ENCODE measurements at places on chromosomes 6 and 20.

DNA sequence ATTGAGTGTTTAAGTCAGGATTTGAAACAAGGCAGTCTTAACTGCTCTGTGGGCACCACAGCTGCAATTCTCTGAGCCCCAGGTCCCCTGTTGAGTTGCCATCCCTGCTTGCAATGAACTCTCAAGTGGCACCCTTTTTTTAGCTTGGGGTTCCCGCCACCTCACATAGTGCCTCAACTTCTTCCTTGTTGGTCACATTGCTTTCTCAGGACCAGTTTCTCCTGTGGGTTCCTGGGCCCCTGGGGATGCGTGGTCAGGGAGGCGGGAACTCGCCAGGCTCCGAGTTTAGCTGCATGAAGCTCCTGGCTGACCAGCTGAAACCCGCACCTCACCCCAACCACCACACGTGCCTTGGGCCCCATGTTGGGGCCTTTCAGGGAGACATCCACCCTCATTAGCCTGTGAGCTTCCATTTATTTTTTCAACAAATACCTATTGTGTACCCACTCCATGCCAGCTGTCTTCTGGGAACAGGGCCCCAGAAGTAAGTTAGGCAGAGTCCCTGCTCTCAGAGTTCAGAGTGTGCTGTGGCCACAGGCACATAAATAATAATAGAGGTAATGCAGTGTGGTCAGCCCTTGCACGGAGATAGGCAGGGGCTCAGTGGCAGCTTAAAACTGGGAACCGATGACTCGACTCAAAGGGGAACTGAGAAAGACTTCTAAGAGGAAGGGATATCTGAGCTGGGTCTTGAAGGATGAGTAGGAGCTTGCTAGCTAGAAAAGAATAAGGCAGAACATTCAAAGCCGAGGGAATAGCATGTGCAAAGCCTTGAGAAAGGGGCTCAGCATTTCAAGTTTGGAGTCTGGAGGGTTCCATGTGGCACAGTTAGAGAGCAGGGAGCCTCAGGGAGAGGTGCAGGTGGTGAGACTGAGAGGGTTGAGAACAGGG lies 33.9 kb upstream of the FAM83D start:
- no peak for DNase-seq

GRCh38 chr20:31706607-31707257 lies 15.9 kb downstream of the BCL2L1 start:
- no peak for DNase-seq

DNA sequence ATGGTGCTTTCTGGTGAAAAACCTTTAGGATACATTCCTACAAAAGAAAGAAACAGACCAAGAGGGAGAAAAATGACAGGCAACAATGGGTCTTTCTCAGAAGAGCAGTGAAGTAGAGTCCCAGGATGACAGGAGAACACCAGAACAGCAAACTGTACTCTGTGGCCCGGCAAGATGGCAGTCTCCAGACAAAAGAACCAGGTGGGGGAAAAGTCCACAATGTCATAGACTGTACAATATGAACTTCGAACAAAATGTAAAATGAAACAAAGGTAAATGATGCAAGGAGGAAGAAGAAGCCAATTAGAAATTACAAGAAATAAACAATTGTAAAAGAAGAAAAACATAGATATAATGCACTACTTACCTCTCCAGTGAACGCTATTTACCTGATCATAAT lies 23.2 kb upstream of the HSF2 start:
- DNase-seq: no peak

GRCh38 chr6:109944448-109944847 lies 33.7 kb upstream of the GPR6 start:
- no peak for DNase-seq

DNA sequence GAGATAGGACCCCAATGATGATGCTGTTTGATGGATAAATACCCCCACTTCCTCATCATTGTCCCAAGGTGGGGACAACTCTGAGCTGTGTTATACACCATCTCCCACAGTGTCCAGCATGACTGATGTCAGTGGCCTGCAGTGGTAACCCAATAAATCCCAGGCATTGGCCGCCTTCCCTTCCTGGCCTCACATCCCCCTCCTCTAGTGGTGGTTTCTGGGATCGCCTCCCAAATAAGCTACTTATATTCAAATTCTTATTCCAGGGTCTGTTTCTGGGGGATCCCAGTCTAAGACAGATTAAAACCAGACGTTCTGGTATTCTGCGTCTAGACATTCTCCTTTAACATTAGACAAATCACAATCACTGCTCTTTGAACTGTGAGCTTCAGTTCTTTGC lies 90.6 kb downstream of the SCP2D1 start:
- DNase-seq: no peak

GRCh38 chr6:41626917-41627316 lies 11.4 kb upstream of the MDFI start:
- no peak for DNase-seq

DNA sequence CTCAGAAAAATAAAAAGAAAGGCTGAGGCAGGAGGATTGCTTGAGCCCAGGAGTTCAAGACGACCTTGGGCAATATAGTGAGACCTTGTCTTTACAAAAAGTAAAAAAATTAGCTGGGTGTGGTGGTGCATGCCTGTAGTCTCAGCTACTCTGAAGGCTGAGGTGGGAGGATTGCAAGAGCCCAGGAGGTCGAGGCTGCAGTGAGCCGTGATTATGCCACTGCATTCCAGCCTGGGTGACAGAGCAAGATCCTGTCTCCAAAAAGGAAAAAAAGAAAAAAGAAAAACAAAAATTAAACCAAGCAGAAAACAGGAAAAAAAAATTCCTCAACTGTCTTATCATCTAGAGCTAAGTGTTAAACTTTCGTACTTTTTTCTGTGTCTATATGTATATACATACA lies 12.4 kb upstream of the SRSF3 start:
- no peak for DNase-seq

DNA sequence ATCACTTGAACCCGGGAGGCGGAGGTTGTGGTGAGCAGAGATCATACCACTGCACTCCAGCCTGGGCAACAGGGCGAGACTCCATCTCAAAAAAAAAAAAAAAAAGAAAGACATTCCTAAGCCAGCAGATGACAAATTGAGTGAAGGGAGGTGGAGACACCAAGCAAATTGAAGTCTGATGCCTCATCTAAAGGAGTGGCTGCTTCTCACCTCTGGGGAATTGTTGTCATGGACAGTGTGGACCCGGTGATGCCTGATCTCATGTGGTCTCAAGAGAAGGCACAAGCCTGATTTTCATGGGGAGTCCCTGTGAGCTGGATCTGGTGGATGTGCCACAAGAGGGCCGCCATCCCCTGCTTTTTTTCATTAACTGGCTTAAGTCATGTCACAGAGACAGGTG lies 272.0 kb downstream of the ZNF217 start:
- no peak for DNase-seq

DNA sequence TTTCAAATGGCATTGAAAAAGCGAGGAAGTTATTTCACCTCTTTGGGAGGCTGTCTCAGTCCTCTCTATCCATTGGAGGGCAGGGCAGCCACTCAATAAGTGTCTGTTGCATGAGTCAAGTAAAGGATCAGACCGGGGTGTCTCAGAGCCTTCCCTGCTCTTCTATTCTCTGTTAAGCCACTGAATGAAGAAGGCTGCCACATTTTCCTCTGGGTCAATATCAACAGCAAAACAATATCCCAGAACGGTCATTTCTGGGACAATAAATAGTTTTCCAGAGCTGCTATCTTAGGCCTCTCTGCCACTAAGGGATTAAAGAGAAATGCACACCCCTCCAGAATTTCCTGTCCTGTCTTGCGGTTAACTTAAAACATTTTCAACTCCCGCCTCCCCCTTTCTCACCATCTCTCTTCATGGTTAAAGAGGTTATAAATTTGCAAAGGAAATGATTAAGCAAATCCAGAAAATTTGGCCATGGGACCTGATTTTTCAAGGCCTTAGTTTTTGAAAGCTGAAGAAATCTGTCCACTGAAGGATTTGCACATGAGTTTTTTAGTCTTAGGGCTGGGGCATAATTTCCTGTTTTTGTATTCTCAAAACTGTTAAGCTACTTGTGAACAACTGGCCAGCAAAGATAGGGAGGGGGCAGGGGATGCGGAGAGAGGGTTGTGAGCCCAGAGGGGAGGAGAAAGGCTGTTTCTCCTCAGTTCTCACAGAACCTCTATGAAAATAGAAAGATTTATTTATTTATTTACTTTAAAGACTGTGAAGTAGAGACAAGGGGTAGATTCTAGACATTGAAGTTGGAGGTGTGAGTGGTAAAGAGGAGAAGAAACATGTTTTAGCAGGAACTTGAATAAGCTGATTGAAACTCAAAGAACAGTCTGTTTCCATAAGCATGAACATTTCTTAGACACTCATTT lies 135.7 kb downstream of the BCAS1 start:
- no peak for DNase-seq

GRCh38 chr6:149464411-149464810 lies 20.4 kb downstream of the ZC3H12D start:
- no peak for DNase-seq

- no peak for DNase-seq
Measured at GRCh38 chr6:152244998-152245630, 392.0 kb downstream of the SYNE1 start.

- no peak for DNase-seq
Measured at GRCh38 chr6:167767715-167768107, 59.0 kb upstream of the AFDN start.

GRCh38 chr6:26554447-26554696 lies 16.2 kb downstream of the HMGN4 start:
- DNase-seq: no peak

GRCh38 chr6:165090242-165090641 lies 219.2 kb downstream of the C6orf118 start:
- no peak for DNase-seq

GRCh38 chr6:146781836-146782235 lies 183.1 kb downstream of the ADGB start:
- DNase-seq: no peak

DNA sequence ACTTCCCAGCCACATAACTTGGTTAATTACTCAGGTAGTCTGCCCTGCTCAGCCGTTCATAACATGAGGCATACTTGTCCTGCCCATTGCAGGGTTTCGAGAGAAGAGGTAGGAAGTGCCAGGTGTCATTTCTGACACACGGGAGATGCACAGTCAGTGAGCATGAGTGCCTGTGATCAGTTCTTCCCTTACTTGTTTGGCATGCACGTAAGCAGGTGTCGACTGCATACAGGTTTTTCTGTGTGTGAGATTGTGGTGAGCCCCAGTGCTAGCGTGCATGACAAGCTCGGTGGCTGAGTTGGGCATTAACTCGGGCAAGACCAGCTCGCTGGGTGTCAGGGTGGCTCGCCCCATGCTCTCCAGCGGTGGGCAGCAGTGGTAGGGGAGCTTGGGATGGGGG lies 51.2 kb upstream of the SLC22A1 start:
- DNase-seq: no peak

DNA sequence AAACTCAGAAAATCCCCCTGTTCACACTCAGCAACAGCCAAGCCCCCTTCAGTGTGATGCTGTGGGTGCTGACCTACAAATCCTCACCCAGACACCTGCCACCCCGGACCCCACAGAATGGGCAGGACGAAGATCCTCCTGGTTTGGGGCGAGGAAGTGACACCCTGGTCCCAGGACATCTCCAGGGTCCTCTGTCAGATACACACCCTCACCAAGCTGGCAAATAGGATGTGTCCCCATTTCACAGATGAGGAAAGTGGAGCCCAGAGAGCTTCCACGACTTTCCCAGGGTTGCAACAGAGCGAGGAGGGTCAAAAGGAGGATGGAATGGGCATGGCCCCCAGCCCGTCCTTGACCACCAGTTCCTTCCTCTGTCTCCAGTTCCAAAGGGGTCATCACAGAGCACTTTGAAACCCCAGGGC lies 92.0 kb upstream of the AFDN start:
- no peak for DNase-seq

DNA sequence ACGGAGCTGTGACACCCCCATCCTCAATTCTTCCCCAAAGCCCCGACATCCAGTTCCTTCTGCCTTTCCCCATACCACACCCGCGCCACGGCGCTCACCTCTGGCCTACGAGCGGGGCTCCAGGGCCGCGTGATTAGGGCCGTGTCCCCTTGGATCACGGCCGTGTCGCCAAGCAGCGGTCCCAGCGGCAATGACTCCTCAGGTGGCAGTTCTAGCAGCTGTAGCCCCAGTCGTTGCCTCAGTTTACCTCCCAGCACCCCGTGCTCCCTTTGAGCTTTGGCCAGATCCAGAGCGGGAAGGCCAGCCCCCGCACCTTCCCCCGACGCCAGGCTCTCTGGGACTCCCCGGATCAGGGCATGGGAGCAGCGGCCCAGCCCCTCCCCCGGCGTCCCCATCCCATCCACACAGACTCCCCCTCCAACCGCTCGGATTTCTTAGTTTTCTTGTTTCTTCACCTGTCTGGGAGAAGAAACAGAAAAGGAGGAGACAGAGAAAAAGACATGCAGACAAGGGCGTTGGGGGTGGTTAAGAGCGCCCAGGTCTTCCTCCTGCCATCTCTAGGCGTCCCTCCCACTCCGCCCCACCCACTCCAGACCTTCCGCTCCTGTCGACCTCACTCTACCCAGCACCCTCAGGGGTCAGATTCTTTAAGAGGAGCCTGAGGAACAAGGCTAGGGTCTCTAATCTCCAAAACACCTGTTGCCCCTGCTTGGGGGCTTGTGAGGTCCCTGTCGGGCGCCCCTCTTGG lies at the start of gene DDAH2:
TSS of gene DDAH2 (minus strand) at position 533 of the 748 bp plus-strand sequence. CDS start at position 395, 138 bp downstream.
- DNase-seq: no peak

DNA sequence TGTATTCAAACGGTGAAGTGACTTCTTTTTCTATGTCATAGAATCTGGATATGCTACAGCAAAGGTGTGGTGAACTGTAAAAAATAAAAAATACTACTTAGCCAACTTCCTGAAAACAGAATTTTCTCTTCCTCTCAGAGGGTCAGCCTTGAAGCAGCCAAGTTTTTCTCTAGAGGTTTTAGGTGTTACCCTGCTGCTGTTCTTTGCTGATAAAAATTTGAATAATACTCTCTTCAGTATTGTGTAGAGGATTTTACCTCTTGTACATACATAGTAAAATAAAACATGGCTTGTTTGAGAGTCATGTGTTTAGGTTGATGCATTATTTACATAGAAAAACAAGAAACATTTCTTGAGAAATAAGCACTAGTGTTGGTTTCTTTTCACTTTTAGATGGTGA lies 458.4 kb downstream of the TBC1D32 start:
- no peak for DNase-seq

DNA sequence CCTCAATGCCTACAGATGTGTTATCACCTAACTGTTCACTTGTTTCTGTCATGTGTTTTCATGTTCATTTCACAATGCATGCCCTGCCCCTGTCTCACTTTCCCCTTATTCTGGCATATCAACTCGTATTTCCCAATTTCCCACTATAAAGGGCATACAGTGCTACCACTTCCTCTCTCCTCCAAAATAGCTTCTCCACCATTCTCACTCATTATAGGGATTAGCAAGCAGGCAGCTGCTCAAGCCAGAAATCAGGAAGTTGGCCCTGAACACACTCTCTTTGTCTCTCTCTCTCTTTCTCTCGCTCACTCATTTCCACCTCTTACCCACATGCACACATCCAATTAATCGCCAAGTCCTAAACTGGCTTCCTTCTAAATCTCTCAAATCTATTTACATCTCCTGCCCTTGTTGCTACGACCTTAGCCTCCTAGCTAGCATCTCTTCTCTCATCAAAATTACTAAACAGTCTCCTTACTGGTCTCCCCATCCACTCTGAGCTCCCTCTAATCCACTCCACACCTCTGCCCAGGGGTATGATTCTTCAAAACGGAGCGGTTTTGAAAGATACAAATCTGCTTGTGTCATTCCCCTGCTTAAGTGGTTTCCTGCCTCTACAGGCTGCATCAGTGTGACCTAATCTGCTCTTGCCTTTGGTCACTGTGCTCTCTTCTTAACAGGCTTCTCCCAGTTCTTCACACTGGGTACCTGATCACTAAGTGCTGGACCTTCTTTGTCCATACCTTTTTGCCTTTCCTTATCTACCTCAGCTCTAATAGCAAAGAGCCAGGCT lies 196.2 kb downstream of the BTBD9 start:
- DNase-seq: no peak

All from NCI-H460 (cell line).